A549 treated with ZK216348 at 1 μM for 4 hours (cell line): ENCODE measurements at places on chromosomes 12 and 14. TPM values are rescaled to one million over a fixed set of nuclear protein-coding genes. Genes with fewer than 3 reads are reported as not detected.

Gene GALC
- total RNA-seq, result 9.5 to 13.2 TPM (median 12.2 TPM) in 5 replicates

Gene OR10G3
- total RNA-seq, result not detected in 5 replicates

Gene EPYC
- not detected in 5 replicates for total RNA-seq

Gene ASIC1
- 3.8 to 7.6 TPM (median 6.0 TPM) in 5 replicates for total RNA-seq

Gene TEX52
- not detected in 5 replicates for total RNA-seq

Gene KRT8
- total RNA-seq, result 3,219 to 4,452 TPM (median 4,030 TPM) in 5 replicates

Gene CLEC14A
- total RNA-seq, result not detected in 5 replicates

Gene GPR84
- not detected in 5 replicates for total RNA-seq

Gene KRT75
- 0.12 to 0.20 TPM (median 0.16 TPM) in 4 of 5 replicates, not detected in the other for total RNA-seq

Gene PCNX1
- total RNA-seq, result 13.9 to 22.8 TPM (median 17.5 TPM) in 5 replicates

Gene NEUROD4
- not detected in 5 replicates for total RNA-seq
